DND-41 (cell line): ENCODE measurements at places on chromosomes 1 and 21.

DNA sequence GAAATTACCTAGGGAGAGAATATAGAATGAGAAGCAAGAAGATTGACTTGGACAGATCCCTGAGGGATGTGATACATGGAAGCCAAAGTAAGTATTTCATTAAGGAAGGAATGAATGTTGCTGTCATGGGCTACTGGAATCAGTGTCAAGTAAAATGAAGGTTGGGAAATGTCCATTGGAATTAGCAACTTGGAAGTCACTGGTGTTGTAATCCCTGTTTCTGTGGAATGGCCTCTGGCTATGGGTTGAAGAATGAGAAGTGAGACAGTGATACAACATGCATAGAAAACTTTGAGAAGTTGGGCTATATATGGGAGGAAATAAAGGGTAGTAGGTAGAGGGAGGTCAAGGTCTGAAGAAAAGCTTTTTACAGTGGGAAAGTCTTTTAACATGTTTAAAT lies 54.7 kb downstream of the CCDC18 start:
- no peaks in the 10 kb centered on the region for H3K4me1 ChIP-seq
- H3K27ac ChIP-seq, result no peak overlapping the region
- H3K36me3 ChIP-seq, result peaks cover 66% of the 10 kb centered on the region
- no peak for DNase-seq

DNA sequence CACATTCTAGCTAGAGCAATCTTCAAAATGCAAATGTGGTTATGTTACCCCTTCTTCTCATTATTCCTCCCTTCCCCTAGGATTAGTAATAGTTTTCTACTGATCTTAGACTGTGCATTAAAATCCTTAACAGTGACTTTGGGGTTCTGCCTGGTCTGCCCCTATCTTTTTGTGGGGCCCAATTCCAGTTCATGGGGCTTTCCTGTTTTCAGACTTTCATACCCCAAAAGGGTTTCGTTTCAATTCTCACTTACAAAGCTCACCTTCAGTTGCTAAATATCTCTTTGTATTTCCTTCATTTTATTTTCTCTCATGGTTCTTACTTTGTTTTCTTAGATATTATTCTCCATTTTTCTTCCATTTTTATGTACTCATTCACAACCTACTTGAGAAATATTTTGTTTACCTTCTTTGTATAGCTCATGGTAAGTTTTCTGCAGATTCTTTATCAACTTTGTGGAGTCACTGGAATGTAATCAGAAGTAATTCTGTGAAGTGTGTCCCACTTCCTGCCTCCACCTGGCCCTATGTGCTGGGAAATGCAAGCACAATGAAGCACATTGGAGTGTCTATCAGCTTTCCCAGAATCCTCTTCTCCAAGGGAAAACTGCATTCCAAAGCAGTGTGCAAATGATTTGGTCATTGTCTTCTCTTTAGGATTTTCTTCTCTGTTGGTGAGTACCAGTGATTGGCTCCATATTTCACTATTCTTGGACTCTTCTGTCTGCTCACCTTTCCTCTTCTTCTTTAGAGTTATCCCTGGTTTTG lies 350.2 kb downstream of the ZNF326 start:
- DNase-seq, result peak; percentile 27
- H3K27ac ChIP-seq, result peak overlapping the region; percentile 13; the same call in 1 of the 2 replicates
- peaks cover 41% of the 10 kb centered on the region for H3K4me1 ChIP-seq
- H3K36me3 ChIP-seq, result no peaks in the 10 kb centered on the region
- H3K27me3 ChIP-seq, result no peaks in the 10 kb centered on the region

DNA sequence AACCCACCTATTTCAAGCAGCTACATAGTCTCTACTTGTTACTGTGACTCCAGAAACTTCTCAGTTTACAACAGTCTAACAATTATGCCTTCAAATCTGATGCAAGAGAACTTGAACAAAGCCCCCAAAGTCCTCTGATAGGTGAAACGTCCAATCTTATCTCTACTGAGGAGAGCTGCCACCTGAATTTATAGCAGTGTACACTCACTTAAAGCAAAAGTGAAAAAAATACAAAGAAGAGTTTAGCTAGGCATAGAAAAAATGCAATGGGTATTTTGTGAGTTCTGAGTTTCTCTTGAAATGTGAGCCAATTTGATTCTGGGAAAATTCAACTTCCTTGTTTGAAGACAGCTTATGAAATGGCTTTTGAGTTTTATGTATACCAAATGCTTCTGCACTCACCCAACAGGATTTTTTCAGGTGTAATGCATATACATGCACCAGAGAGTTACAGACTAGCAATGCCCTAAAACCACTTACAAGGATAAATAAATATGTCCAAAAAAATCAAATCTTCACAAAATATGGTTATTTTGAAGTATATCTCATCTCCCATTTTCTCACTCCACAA lies 17.8 kb upstream of the CLIC6 start:
- no peak for DNase-seq
- H3K4me3 ChIP-seq, result no peak overlapping the region
- H3K4me1 ChIP-seq, result no peaks in the 10 kb centered on the region
- no peaks in the 10 kb centered on the region for H3K36me3 ChIP-seq
- no peaks in the 10 kb centered on the region for H3K27me3 ChIP-seq

DNA sequence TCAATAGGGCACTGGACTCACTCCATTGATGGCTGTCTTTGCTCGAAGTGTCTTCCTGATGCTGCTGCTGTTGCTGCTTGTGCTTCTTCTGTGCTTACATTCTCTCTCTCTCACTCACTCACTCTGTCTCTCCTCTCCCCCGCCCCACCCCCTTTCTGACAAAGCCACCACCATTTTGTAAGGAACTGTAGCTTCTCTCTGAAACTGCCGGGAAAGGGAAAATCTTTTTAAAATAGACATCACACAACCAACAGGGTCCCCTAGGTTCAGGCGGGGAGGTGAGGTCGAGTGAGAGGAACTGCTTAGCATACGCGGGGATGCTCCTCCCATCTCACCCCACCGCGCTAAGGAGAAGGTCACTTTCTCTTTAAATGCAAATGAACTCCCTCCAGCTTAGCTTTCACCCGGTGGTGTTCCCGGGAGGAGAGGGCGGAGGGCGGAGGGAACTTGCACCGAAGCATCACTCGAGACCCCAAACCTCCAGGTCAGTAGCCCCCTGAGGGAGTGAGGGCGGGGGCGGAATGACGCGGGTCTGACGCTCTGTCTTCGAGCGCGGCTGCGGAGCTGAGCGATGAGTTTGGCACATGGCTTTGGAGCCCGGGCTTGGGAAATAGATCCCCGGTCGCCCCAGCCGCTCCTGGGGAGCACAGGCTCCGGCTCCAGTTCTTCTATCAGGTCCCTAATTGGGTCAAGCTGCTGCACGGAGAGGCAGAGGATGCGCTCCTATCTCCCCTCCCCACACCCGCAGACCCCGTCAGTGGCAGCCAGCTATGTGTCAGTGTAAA lies at the start of gene CCDC28B:
CCDC28B (plus strand) TSS at position 370 of the 785 bp plus-strand sequence. CDS start 1,341 bp downstream, outside the sequence.
- peaks cover 38% of the 10 kb centered on the region for H3K36me3 ChIP-seq
- DNase-seq, result peak; percentile 68
- peaks cover 59% of the 10 kb centered on the region for H3K4me1 ChIP-seq

DNA sequence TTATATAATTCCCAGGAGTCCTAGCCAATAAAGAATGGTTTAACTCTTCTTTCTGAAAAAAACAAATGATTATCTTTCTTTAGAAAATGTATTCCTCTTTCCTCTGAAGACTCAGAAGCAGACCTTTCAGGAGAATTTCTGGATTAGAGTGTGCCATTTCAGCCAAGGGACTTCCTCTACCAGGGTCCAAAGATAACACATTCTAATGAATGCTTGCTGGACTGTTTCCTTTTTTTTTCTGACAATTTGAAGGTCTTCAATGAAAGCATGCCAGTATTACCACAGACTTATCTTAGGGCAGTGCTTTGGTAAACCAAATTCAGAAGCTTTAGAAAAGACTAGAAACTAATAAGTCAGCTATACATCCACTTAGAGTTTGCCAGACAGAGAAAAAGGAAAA lies 80.5 kb downstream of the RERE start:
- H3K36me3 ChIP-seq, result peaks cover 4% of the 10 kb centered on the region; the same call in 1 of the 2 replicates
- no peaks in the 10 kb centered on the region for H3K4me1 ChIP-seq
- H3K27ac ChIP-seq, result no peak overlapping the region
- DNase-seq, result no peak
- no peak overlapping the region for H3K4me3 ChIP-seq

GRCh38 chr21:29657240-29657989 lies 282.4 kb downstream of the GRIK1 start:
- no peaks in the 10 kb centered on the region for H3K27me3 ChIP-seq
- H3K36me3 ChIP-seq, result no peaks in the 10 kb centered on the region
- peaks cover 8% of the 10 kb centered on the region for H3K4me1 ChIP-seq
- no peak overlapping the region for H3K27ac ChIP-seq

DNA sequence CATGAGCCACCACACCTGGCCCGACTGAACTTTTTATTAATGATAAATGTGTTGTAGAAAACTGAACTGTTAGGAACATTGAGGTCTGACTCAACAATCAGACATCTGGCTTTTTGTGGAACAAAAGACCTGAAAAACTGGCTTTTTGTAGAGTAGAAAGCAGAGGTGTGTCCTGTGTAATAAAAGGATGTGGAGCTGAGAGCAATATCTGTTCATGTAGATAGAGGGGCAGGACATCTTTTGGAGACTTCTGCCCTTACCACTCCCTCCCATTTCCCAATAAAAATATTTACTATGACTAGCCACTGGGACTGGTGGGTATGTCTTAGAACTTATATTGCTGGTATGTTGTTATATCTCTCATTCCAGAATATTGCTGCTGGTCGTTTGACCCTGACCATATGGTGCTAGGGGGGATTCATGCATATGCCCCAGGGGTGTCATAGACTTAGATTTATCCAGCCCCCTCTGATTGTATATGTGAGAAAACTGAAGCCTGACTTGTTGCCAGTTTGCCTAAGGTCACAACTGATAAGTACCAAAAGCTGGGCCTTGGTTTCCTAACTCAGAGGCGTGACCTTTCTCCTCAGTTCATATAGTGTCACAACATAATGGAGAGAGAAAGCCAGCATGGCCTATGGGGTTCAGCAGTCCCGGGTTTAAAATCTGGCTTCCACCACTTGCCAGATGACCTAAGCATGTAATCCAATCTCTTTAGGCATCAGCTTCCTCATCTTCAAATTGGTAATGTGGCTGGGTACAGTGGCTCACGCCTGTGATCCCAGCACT lies 33.5 kb upstream of the PIGV start:
- peaks cover 97% of the 10 kb centered on the region for H3K36me3 ChIP-seq
- no peak overlapping the region for H3K27ac ChIP-seq
- DNase-seq, result no peak
- no peaks in the 10 kb centered on the region for H3K27me3 ChIP-seq
- H3K4me3 ChIP-seq, result no peak overlapping the region
